ENCODE measurements at places on chromosomes 2 and 18. TPM values are rescaled to one million over a fixed set of nuclear protein-coding genes. Genes with fewer than 3 reads are reported as not detected.
A peak's percentile ranks its signal among the peaks of the same experiment; 100 is the strongest.

Gene PRSS56
- total RNA-seq = not detected

DNA sequence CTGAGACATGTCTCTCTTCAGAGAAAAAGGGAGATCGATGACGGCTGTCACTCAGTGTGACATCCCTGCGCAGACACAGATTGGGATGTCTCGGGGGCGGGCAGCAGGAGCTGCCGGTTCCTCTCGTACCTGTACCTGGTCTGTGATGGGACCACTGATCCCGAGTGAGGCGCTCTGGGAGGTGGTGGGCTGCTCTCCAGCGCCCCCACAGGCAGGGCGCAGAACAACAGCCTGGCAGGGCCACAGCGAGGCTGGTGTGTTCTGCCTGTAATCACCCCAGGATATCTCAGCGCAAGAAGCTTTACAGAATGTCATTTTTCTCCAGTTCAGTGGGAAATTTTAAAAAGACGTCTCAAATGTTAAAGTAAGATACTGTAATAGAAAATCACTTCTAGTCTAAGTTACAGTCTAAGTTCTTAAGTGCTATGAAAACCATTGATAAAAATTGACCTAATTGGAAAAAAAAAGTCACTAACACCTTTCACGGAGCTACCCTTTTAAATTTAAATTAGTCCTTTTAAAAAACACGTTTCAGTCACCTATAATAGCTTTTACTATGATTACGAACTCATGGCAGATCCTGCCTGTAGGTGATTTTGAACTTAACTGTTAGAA, 189.8 kb downstream of the SNTG2 start:
- DNase-seq = peak; percentile 17

DNA sequence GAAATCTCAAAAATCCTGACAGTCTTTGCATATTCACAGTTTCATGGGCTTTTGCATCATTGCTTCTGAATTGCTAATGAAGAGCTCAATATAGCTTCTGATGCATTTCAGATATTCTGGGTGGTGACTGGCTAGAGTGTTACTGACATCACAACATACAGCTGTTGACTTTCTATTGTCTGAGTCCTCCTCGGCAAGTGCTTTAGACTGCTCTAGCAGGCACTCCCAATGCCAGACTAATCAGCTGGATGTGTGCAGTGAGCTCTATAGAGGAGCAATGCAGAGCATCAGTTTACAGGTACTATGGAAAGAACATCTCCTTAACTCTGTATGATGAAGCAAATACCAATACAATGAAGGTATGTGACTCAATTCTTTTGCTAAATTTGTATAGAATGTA, 54.9 kb downstream of the R3HDM1 start:
- DNase-seq = no peak

GRCh38 chr2:212891580-212891979, 259.8 kb downstream of the IKZF2 start:
- no peak for DNase-seq

GRCh38 chr2:63977904-63978303, 41.3 kb downstream of the VPS54 start:
- DNase-seq = no peak

Gene GBX2
- total RNA-seq = 2.9 TPM

GRCh38 chr18:79413901-79414300, 18.2 kb downstream of the NFATC1 start:
- no peak for DNase-seq

- DNase-seq = no peak
Measured at GRCh38 chr2:44972771-44973535, 31.5 kb downstream of the SIX3 start.

DNA sequence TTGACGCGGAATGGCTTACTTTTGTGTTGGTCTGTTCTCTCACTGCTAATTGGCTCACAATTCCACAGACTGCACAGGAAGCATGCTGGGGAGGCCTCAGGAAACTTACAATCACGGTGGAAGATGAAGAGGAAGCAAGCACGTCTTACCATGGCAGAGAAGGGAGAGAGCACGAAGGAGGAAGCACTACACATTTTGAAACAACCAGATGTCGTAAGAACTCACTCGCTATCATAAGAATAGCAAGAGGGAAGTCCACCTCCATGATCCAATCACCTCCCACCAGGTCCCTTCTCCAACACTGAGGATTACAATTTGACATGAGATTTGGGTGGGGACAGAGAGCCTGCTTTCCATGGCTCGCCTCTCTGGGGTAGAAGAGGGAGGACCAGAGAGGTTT, 106.2 kb downstream of the KCNF1 start:
- DNase-seq = no peak

Gene SP5
- total RNA-seq = 1.8 TPM

DNA sequence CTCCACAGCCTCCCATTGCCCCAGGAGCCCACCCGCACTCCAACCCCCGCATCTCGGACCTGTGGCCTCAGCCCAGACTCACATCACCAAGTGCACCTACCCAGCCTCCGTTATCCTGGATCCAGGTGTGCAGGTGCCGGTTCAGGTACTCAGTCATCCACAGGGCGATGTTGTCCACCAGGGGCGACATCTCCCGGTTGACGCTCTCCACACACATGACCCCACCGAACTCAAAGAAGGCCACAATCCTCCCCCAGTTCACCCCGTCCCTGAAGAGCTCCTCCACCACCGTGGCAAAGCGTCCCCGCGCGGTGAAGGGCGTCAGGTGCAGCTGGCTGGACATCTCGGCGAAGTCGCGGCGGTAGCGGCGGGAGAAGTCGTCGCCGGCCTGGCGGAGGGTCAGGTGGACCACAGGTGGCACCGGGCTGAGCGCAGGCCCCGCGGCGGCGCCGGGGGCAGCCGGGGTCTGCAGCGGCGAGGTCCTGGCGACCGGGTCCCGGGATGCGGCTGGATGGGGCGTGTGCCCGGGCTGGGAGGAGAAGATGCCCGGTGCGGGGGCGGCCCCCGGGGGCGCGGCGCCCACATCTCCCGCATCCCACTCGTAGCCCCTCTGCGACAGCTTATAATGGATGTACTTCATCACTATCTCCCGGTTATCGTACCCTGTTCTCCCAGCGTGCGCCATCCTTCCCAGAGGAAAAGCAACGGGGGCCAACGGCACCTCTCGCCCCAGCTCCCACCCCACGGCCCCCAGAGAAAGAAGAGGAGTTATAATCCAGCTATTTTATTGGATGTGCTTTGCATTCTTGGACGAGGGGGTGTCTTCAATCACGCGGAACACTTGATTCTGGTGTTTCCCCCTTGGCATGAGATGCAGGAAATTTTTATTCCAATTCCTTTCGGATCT, 1.3 kb downstream of the BCL2 start:
- DNase-seq = peak; percentile 58

GRCh38 chr2:10407841-10408648, 40.1 kb downstream of the ODC1 start:
- peak; percentile 95 for DNase-seq

DNA sequence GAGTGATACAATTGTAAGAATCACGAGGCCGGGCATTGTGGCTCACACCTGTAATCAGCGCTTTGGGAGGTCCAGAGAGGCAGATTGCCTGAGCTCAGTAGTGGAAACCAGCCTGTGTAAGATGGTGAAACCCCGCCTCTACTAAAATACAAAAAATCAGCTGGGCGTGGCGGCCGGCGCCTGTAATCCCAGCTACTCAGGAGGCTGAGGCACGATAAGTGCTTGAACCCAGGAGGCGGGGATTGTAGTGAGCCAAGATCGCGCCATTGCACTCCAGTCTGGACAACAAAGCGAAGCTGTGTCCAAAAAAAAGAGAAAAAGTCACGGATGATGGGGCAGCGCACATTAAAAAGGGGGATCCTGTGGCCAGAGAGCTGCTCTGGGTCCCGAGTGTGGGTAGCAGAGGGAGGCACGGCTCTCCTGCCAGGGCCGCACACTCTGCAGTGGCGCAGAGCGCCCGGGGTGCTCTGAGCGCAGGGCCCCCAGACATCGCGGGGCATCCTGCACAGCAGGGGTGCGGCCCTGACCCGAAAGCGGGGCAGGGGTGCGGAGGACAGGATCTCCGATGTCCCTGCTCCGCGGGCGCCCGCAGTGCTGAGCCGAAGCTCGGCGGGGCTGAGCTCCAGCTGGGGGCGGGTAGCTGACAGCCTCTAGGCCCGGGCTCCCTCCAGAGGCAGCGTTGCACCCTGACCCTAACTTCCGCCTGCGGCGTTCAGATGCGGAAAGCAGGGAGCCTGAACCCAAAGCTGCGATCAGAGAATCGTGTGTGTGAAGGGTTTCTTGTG, 30.4 kb upstream of the RAB6D start:
- no peak for DNase-seq

DNA sequence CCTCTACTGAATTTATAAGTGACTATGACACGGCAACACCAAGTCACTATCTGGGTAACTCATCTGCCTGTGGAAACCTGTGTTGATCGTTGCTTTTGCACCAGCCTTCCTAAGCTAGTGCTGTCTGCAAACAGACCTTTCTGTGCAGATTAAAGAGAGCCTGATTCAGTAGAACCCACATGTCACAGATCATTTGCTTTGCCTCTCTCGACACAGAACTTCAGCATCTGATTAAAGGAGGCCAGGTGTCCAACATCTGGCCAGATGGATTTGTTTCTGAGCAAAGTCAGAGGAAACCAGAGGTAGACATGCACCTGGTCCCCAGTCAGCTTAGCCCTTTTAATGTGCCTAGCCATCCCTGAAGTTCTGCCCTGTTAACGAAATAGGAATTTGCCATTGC, 15.0 kb upstream of the TTR start:
- DNase-seq = no peak

DNA sequence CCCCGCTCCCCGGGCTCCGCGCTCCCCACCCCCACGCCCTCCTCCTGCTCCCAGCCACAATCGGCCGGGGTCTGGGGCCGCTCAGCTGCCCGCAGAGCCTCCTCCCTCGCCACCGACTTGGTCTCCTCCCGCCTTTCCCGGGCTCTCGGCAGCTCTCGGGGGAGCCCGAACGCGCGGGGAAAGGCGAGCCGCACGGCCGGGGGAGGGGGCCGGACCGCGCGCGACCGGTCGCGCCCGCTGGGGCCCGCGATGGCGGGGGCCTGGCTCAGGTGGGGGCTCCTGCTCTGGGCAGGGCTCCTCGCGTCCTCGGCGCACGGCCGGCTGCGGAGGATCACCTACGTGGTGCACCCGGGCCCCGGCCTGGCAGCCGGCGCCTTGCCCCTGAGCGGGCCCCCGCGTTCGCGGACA, 327 bp downstream of the LTBP1 start:
- peak; percentile 21 for DNase-seq

Gene LINC00305
- not detected for total RNA-seq

GRCh38 chr2:142834021-142834420, 43.4 kb upstream of the KYNU start:
- no peak for DNase-seq

DNA sequence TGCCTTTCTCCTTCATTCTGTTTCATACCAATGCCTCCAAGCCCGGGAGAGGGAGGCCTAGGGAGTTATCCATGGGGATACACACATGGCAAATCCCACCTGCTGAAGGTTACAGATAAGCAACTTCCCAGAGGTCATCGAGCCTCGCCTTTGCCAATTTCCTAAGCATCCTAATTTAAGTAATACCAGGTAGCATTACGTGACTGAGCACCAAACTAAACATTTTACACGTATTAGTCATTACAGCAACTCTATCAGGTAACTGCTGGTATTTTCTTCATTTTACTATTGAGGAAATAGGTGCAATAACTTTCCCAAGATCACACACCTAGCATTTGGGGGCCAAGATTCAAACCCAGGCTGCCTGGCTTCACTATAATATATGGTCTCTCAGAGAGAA, 30.1 kb upstream of the BZW1 start:
- no peak for DNase-seq

DNA sequence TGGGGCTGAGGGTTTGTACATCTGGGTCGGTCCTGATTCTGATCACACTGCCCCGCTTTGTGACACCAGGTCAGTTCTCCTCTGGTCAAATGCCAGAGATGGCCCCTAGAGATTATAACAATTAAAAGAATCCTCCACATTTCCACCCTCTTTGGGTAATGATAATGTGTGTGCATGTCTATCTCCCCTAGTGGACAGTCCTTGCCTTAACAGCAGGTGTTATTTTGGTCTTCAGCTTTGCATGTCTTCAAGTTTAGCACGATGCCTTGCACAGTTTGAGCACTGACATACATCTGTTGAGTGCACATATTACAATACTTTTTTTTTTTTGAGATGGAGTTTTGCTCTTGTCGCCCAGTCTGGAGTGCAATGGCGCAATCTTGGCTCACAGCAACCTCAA, 25.7 kb upstream of the COX7A2L start:
- no peak for DNase-seq

- no peak for DNase-seq
Measured at GRCh38 chr18:49804096-49804495, 9.2 kb downstream of the ACAA2 start.

DNA sequence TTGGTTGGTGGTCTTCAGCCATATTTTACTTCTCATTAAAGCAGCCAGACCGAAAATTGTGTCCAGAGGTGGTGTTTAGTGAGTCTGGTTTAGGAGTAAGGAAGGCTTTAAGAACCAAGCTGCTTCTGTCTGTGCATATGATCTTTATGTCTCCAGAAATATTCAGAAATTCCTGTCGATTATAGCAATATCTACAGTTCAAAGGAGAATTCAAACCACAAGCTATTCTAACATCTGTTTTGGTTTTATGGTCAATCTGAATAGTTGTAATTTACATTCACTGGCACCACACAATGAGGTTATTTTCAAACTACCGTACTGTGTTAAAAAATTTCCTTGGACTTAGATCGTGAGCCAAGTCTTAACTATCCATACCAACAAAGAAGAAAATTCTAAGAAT, 11.3 kb downstream of the UPP2 start:
- no peak for DNase-seq

DNA sequence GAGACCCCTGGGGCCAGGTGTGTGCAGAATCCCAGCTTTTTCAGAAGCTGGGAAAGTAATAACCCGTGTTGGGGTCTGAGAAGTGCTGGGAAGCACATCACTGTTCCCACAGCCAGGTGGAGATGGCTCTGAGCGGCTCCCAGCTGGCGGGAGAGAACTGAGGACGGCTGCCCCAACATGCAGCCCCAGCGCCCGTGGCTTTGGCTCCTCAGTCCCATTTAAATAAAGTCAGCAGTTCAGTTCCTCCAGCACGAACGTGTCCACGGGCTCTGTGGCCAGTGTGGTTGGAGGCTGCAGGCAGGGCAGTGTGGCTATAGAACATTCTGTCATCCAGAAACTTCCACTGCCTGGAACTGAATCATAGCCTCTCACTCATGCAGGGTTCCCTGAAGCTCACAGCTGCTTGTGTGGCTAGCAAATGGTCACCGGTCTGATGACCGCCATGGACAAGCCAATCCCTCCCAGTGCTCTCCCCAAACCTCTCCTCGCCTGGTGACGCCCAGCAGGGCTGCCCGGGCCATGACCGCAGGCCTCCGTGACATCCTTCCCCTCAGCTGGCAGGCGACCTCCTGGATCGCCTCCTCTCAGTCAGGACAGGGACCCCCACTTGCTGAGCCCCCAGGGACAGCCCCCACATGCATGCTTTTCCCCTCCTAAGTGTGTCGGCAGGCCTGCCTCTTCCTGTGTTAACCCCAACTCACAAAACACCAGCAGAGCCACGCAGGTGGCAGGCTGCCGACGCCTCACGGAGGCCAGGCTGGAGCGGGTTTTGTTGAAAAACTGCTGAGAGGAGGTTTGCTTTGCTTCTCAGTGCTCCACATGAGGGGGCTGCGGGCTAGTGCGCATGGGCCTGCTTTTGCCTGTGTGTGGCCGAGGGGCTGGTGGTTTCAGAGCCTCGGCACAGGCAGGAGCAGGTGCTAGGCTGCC, 1.3 kb downstream of the RTP5 start:
- no peak for DNase-seq

GRCh38 chr2:18626256-18626668, 36.9 kb upstream of the NT5C1B start:
- no peak for DNase-seq

- no peak for DNase-seq
Measured at GRCh38 chr2:233999182-233999581, 51.3 kb upstream of the SPP2 start.

Measured in Caki2 (cell line).